COLO829 (cell line): ENCODE measurements at places on chromosomes 7 and 10.
A peak's percentile ranks its signal among the peaks of the same experiment; 100 is the strongest.

DNA sequence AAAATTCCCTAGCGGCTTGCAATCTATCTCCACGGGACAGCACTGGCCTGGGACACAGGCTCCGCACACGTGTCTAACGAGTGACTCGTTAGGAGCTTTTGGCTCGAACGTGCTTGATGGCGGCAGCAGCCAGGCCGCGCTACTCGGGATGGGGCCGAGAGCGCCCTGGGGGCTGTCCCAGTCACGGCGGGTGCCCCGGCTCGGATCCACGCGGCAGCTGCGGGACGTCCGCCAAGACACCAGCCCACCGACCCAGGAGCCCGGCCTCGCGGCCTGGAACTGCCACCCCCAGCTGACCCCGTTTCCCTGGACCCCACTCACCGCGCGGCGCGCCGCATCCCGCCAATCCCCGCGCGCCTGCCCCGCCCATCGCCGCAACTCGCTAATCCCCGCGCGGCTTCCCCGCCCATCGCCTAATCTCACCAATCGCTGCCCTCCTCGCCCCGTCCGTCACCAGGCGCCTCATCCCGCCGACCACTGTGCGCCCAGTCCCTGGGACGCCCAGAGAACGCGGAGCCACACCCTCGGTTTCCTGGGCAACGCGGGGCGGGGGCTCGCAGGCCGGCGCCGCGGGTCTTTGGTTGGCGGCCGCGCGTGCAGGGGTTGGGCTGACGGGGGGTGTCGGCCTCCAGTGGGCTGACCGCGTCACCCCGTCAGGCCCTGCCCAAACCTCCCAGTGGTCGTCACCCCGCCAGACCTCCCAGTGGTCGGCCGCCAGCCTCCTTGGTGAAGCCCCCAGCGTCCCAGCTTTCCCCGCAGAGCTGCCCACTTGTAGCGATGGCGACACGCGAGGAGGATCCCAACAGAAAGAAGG lies at the start of gene POLD2:
TSS of gene POLD2 (minus strand) at position 359 of the 814 bp plus-strand sequence. CDS start 1,495 bp downstream, outside the sequence.
- peak; percentile 99 for DNase-seq

DNA sequence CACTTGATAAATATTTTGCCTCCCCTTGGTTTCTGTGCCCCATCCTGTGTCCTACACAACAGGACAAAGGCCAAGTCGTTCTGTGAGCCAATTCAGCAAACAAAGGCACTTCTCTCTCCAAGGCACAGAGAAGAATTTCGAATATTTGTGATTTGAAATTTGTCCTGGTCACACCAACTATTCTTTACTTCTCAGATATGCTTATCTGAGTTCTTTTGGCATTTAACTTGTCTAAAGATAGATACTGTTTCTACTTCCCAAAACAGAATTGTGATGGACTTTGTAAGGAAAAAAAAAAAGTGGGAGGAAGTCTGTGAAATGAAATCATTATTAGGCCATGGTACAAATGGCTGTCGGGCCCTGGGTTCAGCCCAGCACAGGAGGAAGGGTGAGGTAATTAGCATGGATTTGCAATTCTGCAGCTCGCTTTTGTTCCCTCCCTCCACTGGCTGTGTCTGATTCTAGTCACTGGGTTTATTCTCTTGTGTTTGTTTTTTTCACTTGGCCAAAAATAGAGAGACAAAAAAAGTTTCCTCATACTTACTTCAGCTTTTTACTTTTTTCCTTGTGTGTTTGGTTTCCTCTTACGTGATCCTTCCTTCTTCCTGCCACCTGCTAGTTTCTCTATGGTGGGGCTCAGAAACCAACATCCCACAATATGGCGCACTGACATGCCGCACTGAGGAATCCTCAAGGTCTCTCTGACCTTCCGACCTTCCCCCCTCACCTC lies 108.2 kb upstream of the MKLN1 start:
- no peak for DNase-seq

- DNase-seq: no peak
Measured at GRCh38 chr10:33139181-33139646, 181.2 kb upstream of the ITGB1 start.

- DNase-seq: no peak
Measured at GRCh38 chr10:1745780-1746456, 8.6 kb upstream of the ADARB2 start.

DNA sequence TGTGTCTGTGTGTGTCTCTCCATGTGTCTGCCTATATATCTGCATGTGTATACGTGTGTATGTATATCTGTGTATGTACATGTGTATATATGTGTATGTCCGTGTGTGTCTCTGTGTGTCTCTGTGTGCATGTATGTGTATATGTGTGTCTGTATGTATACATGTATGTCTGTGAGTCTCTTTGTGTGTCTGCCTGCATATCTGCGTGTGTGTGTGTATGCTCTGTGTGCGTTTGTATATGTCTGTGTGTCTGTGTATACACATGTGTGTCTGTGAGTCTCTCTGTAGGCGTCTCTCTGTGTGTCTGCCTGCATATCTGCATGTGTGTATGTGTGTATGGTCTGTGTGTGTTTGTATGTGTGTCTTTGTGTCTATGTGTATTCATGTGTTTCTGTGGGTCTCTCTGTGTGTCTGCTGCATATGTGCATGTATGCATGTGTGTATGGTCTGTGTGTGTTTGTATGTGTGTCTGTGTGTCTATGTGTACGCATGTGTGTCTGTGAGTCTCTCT lies 23.7 kb upstream of the KLF6 start:
- DNase-seq: no peak

- DNase-seq: no peak
Measured at GRCh38 chr7:79377097-79377496, 76.4 kb downstream of the MAGI2 start.

GRCh38 chr7:964401-965231 lies 10.1 kb upstream of the ADAP1 start:
- DNase-seq: peak; percentile 53

DNA sequence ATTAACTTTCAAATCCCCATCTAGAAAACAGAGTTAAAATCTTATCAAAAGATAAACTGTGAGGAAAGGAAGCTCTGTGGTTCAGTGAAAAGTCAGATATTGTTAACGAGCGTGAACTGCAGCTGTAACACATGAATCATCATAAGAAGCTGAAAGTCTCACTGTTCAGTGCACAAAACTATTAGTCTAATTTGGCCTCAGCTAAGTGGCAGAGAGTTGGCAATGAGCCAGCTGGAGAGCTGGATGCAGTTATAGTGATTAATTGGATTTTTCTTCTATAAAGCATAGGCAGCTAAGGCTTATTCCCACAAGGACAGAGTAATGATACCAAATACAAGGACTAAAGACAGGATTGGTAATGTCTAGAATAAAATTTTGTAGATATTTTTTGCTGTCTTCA lies 101.1 kb upstream of the ABCB5 start:
- peak; percentile 95 for DNase-seq
